ENCODE measurements at places on chromosomes 3 and 15.

DNA sequence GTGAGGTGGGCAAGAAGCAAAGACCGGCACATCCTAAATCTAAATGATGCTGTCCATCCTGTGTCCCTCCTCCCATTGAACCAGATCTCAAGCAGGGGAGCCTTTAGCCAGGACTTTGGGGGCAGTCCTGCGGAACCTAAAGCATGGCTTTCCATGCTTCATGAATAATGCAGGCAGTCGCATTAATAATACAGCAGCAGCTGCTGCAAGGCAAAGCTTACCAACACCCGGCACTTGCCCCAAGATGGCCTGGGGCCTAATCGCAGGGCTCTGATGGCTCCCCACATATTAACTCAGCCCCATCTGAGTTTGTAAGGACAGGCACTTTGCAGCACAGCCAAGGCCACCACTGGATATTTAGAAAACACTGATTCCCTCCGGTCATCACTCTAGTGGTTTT, 114.4 kb downstream of the NTRK3 start:
- no peak for DNase-seq

GRCh38 chr15:76382987-76383728, 46.6 kb downstream of the ISL2 start:
- no peak for DNase-seq

DNA sequence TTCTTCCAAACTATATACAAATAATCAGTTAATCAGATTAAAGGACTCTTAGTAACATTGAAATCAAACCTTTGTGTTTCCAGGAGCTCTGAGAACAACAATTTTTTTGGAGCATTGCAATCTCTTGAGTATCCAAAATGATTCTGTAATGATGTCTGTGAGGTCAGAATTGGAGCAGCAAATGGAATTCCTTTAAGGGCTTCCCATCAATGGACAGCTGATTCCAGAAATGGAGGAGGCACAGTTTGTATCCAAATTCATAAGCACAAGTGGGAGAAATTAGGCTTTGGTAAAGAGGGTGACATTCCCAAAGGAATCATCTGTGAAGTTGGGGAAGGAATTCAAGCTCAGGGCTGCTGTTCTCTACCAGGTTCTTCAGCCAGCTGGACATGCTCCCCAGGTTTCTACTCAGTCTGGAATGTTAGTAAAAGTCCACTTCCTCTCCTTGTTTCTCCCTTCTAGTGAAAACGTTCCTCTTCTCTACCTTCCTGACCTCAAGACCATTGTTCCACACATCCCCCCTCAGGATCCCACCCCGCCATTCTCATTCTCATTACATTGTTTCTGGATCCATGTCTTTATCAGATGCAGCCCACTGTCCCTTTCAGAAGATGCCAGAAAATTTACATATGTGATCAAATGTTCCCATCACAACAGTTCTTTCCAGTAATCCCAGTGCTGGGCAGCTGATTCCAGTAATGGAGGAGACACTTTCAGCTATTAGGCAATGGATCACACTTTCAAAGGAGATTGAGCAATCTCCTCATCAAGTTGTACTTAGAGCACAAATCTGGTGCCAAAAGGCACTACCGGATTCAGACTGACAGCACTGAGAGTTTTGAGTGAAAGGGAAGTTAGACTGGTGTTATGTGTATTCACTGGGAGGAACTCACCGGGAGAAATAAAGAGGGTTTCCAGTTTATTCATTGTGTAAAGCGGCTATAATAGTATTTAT, 391.3 kb upstream of the TPRG1 start:
- no peak for DNase-seq

DNA sequence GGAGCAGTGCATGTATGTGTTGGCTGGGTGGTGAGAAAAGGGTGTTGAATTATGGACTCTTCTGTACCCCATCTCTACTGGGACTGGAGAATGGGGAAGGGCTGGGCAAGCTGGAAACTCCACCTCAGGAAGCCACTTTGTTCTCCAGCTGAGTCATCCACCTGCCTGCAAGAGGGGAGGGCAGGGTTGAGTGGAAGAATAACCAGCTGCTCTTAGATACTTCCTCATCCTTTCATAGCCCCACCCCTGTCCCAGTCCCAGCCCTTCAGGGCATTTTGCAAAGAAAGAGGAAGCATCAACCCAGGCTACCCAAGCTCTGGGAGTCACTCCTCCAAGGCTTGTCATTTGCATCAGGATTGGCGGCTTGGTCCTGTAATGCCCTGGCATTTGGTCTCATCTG, 33.1 kb downstream of the RAB11A start:
- DNase-seq, result no peak

DNA sequence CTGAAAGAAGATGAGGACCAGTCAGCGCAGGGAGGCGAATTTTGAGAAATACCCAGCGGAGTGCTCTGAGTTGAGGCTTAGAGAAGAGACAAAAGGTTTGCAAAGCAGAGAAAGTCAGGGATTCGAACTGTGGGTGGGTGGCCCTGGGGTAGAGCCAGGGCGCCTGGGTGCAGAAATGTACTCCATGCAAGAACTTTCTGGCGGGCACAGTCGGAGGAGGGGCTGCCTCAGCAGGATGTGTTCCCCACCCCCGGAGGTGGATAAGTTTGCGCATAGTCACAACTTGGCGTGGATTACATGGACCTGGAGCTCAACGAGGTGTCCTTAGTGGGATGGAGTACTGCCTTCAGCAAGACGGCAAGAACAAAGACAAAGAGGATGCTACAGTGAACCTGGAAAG, 117.3 kb upstream of the ALDH1A3 start:
- DNase-seq, result no peak

DNA sequence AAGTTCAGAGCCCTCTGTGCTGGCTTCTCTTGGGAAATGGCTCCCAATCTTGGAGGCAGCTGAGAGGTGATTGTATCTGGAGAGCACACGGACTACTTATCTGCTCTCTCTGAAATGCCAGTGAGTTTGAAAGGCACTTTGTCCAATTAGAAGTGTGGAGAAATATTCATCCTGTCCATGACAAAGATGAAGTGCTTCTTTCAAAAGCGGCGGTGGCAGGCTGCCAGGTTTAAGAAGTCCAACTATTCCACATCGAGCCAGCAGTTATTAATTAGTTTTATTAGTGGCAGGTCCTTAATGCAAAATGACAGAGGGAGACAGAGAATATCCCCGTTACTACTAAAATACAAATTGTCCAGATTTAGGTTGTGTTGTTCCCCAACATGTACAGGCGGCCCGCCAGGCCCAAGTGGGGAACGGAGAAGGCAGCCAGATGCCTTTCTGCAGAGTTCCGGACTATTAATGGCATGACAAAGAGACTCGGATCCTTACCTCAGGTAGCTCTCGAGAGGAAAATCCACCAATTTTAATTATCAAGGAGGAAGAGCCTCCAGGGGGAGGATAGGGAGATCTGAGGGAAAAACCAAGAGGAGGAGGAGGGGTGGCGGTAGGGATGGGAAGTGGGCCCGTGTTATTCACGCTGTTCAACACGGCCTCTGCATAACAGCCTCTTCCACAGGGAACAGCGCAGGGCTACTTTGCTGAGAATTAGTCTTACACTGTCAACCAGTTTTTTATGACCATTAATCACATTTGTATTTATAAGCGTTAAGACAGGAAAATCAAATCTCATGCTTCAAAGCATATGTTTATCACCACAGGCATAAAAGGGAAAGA, 42.0 kb downstream of the RORA start:
- no peak for DNase-seq

DNA sequence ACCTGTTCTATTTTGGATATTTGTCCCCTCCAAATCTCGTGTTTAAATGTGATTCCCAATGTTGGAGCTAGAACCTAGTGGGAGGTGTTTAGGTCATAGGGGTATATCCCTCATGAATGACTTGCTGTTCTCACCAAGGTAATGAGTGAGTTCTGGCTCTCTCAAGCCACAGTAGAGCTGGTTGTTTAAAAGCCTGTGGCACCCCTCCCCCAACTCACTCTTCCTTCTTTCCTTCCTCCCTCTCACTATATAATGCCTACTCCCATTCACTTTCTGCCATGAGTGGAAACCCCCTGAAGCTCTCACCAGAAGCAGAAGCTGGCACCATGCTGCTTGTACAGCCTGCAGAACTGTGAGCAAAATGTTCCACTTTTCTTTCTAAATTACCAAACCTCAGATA, 341.1 kb downstream of the SI start:
- DNase-seq, result no peak

GRCh38 chr15:56817321-56818080, 84.2 kb upstream of the ZNF280D start:
- peak; percentile 46 for DNase-seq

DNA sequence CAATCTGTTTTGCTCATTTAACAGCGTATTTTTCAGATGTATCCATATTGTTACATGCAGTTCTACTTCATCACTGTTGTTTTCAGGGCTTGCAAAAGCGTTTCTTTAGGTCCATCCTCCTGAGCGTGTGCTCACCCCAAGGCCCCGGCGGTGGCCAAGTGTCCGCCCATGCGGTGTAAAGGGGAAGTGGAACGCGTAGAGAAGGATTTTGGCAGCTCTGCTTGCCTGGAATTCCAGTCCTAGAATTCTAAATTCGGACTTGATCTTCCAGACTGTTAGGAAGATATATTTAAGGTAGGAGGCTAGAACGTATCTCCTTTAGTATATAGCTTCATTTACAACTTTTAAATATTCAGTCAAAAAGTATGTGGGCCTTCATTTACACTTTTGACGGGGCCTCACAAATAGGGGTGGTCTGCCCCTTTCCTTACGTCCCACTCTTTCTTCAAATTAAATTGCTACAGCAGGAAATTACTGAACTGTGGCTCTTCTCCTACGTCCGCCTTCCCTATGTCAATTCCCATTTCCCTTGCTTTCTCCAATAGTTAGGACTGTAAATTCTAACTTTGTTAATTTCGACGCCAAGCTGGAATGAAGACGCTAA, 609 bp upstream of the TBC1D23 start:
- no peak for DNase-seq

GRCh38 chr15:40754574-40754882, 526 bp downstream of the RMDN3 start:
- DNase-seq, result no peak

DNA sequence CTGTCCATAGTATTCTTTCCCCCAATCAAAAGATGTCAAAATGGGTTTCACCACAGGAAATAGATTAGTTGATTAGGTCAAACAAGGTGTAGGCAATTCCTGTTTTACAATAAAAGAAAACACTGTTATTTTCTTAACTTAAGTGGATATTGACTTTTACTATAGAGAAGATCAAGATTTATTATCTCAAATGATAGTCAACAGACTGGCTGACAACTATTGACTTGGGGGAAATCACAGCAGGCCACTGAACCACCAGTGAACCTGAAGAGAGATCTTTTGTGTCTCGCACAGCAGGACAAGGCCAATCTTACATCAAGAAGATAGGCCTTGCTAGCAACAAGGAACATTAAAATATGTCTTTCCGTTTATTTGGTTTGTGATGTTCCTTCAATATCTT, 1187.6 kb downstream of the SI start:
- DNase-seq, result no peak

- DNase-seq, result no peak
Observed at GRCh38 chr3:53809764-53810400, 36.3 kb downstream of the CHDH start.

DNA sequence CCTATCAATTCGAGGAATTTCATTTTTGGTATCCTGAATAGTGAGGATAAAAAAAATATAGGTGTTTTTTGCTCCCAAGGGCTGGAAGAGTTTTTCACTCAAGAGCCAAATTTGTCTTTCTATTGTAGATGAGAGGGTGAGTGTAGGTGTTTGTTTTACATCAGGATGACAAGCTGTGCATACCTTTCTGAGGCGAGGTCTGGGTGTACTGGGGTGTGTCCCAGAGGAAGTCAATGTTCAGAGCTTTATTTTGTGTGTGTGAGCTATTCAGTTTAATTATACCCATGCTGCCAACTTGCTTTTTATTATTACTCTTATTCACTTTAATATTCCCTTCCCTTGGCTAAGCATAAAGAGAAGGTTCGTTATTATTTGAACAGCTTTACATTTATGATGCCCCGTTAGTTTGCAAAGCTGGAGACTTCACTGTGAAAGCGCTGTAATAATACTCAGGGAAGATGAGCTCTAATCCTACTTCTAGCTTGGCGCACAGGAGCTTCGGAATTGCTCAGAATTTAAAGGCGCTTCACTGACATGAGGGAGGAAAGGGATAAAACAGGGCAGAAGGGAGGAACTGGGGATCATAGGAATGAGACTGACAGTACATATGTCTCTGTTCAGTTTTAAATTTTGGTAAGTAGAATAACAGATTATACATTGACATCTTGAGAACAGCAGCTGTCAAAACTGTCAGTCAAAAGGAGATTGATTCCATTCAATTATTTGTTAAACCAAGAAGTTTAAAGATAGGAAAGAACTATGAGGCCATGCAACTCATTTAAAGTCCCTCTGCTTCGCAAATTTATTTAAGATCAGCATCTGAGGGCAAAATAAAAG, 117.7 kb upstream of the TP63 start:
- DNase-seq, result no peak

GRCh38 chr3:66394753-66395249, 106.0 kb downstream of the LRIG1 start:
- DNase-seq, result no peak

DNA sequence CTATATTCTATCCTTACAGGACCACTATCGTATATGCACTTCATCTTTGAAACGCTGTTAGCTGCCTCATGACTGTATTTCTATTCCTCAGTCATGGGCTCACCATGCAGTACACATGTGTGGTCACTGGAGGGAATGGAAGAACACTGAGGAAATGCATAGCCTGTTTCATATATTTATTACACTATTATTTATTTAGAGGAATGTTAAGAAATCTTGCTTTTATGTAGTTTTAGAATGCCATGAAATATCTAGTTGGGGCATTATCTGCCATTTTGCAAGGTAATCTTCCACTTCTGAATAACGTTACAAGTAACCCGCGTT, 155.7 kb downstream of the IGF1R start:
- no peak for DNase-seq

GRCh38 chr3:50410608-50411139, 51.4 kb upstream of the TMEM115 start:
- no peak for DNase-seq

GRCh38 chr3:120645083-120645845, 36.8 kb downstream of the HGD start:
- no peak for DNase-seq

- no peak for DNase-seq
Observed at GRCh38 chr3:72559385-72559784, 288.9 kb downstream of the SHQ1 start.

DNA sequence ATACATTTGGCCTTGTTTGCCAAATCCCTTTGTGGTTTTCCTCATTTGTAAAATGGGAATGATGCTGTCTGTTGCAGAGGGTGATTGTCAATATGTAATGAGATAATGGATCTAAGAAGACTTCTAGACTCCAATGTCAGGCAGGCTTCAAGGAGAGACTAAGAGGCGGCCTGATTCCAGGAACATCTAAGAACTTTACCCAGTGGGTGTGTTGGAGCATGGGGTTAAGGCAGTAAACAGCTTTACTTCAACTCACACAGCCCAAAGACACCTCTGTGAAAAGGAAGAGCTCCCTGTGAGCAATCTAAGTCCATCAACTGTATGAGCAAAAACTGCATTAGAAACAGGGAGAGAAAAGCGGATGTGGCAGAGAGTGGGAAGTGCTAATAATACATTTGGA, 560.6 kb downstream of the PDCD6IP start:
- DNase-seq, result no peak

- no peak for DNase-seq
Observed at GRCh38 chr3:177594096-177594495, 396.8 kb upstream of the TBL1XR1 start.

- no peak for DNase-seq
Observed at GRCh38 chr3:101544161-101544850, 17.4 kb upstream of the TRMT10C start.

- DNase-seq, result no peak
Observed at GRCh38 chr3:49343163-49343562, 3.3 kb upstream of the USP4 start.
